ENCODE measurements at places on chromosomes 3 and 15. TPM values are rescaled to one million over a fixed set of nuclear protein-coding genes. Genes with fewer than 3 reads are reported as not detected.

DNA sequence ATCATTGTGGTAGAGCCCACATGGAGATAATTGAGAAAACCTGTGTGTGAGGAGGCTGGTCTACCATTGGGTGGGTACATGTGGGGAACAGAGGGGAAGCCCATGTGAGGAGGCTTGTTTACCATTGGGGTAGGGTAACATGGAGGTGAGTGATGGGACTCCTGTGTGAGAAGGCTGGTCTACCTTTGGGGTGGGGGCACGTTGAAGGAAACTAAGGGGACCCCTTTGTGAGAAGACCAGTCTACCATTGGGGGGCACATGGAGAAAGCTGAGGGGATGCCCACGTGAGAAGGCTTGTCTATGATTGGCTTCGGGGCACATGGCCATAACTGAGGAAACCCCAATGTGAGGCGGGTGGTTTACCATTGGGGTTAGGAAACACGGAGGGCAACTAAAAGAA, 158.5 kb downstream of the FBLN2 start:
- DNase-seq, result peak; percentile 1

GRCh38 chr3:8647137-8647985, 2.8 kb upstream of the SSUH2 start:
- DNase-seq, result no peak

GRCh38 chr3:75136100-75136897, 521.8 kb upstream of the CNTN3 start:
- no peak for DNase-seq

Gene HAPLN3
- total RNA-seq, result 0.27 TPM

Gene ABCC5
- 134 TPM for total RNA-seq

DNA sequence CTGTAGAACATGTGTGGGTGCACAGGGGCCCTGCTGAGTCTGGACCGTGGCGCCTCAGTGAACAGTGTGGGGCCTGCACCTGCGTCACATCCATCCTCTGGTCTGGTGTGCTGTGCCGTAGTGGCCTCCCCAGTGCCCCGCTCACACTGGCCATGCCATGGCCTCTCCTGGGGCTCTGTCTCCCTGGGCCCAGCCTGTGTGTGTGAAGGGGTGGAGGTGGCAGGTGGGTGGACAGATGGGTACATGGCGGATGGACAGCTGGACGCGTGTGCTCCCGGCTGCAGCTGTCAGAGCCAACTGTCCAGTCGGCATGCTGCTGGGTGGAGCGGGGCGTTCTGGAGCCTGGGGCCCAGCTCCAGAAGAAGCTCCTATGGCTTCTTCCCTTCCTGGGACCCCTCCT, 17.8 kb downstream of the PLXNA1 start:
- DNase-seq, result no peak

- no peak for DNase-seq
These were observed 216.3 kb downstream of the SATB1 start for GRCh38 chr3:18208856-18209255.

Gene IL16
- 0.27 TPM for total RNA-seq

Gene KAT2B
- total RNA-seq, result 13.6 TPM

GRCh38 chr3:1087066-1087560, 5.7 kb upstream of the CNTN6 start:
- peak; percentile 19 for DNase-seq

- DNase-seq, result no peak
These were observed 83.9 kb downstream of the LEKR1 start for GRCh38 chr3:156910022-156910421.

DNA sequence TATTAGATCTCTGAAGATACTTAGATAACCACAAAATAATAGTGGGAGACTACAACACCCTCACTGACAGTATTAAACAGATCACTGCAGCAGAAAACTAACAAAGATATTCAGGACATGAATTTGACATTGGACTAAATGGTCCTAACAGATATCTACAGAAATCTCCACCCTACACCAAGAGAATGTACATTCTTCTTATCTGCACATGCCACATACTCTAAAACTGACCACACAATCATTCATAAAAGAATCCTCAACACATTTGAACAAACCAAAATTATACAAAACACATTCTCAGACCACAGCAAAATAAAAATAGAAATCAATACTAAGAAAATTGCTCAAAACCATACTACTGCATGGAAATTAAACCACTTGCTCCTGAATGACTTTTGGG, 116.3 kb downstream of the DTWD1 start:
- no peak for DNase-seq

- DNase-seq, result peak; percentile 35
These were observed 30.2 kb upstream of the ATOSA start for GRCh38 chr15:52709187-52709981.

- DNase-seq, result no peak
These were observed 431.2 kb upstream of the THBS1 start for GRCh38 chr15:39149636-39150150.

- DNase-seq, result no peak
These were observed 187.3 kb upstream of the TSC22D2 start for GRCh38 chr3:150220799-150221198.

- DNase-seq, result no peak
These were observed 38.8 kb upstream of the MLF1 start for GRCh38 chr3:158532099-158532734.

Gene CGNL1
- total RNA-seq, result 5.4 TPM

GRCh38 chr3:134801204-134801958, 6.3 kb downstream of the EPHB1 start:
- DNase-seq, result no peak

DNA sequence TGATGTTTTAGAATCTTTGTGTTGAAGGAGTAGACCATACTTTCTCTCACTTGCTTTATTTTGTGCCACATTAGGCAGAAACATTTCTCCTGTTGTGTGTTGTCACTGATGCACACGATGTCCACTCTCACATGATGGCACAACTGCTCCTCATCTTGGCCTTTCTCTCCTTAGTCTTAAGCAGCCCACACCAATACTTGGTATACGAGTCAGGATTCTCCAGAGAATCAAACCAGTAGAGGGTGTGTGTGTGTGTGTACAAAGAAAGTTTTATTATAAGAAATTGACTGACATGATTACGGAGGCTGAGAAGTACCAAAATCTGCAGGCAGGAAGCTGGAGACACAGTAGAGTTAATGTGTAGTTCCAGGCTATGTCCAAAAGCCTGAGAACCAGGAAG, 187.1 kb downstream of the ALCAM start:
- DNase-seq, result no peak

- DNase-seq, result no peak
These were observed 53.9 kb upstream of the TEX55 start for GRCh38 chr3:119091936-119092677.
